ENCODE measurements at places on chromosomes 3 and 15. TPM values are rescaled to one million over a fixed set of nuclear protein-coding genes. Genes with fewer than 3 reads are reported as not detected.
A peak's percentile ranks its signal among the peaks of the same experiment; 100 is the strongest.

GRCh38 chr3:166455744-166456143 is 618.5 kb upstream of the BCHE start:
- no peak for DNase-seq
- no peak overlapping the region for H3K27ac ChIP-seq
- H3K36me3 ChIP-seq = no peaks in the 10 kb centered on the region

DNA sequence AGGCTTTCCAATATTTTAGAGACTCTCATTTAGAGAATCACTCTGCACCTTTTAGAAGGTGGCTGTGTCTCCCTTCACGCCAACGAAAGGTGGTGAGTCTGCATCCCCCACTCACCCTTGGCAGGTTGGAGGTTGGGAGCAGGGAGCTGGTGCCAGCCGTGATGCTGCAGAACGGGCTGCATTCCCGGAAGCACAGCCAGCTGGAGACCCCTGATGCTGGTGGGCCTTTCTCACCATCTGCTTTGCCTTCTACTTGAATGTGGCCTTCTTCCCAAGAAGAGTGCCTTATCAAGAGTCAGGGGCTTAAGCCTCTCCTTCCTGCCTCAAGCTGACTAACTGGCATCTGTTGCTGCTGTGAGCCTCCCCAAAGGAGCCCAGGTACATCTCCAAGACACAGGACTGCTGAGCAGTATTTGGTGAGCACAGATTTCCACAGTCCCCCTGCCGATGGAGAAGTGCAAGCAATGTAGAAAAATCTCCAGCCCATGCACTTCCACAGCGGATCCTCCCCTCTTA is 17.7 kb upstream of the HEG1 start:
- DNase-seq = no peak
- H3K27ac ChIP-seq = peak overlapping the region; percentile 72
- peaks cover 86% of the 10 kb centered on the region for H3K4me1 ChIP-seq
- peaks cover 37% of the 10 kb centered on the region for H3K36me3 ChIP-seq
- H3K4me3 ChIP-seq = no peak overlapping the region

GNAT1 gene
- total RNA-seq = not detected

- no peaks in the 10 kb centered on the region for H3K36me3 ChIP-seq
- DNase-seq = no peak
- H3K27ac ChIP-seq = no peak within 1 kb of the TSS
- H3K27me3 ChIP-seq = no peaks in the 10 kb centered on the region
- H3K4me1 ChIP-seq = no peaks in the 10 kb centered on the region
Measured at GRCh38 chr3:39467394-39468107, at the start of gene MOBP. TSS of gene MOBP (plus strand) at chr3:39467680. CDS start at chr3:39502070, 34,390 bp downstream.

DNA sequence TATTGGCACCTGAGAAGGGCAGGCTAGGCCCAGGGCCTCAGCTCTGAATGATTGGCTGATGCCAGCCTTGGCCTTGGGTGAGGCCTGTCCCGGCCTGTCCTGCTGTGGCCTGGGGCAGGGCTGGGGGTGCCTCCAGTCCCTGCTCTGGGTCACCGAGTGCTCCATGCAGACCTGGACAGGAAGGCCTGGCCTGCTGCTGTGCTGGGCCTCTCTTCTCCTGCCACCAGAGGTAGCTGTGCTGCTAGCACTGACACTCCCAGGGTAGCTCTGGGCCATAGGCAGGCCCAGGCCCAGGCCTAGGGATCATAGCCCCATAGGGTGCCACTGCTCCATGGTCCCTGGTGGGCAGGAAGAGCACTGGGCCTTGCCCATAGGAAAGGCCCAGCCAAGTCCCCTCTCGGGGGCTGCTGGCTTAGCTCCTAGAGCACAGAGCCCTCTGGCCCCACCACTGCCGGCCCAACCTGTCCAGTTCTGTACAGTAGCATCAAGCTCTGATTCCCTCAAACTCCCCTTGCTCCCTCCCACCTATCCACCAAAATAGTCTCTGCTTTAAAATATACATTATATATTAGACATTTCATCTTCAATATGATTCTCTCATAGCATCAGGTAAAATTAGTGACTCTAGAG is 18.2 kb downstream of the ABTB1 start:
- peaks cover 57% of the 10 kb centered on the region for H3K36me3 ChIP-seq
- peaks cover 51% of the 10 kb centered on the region for H3K4me1 ChIP-seq
- DNase-seq = peak; percentile 71
- H3K27me3 ChIP-seq = no peaks in the 10 kb centered on the region

ENTPD3 gene
- not detected for total RNA-seq

DNA sequence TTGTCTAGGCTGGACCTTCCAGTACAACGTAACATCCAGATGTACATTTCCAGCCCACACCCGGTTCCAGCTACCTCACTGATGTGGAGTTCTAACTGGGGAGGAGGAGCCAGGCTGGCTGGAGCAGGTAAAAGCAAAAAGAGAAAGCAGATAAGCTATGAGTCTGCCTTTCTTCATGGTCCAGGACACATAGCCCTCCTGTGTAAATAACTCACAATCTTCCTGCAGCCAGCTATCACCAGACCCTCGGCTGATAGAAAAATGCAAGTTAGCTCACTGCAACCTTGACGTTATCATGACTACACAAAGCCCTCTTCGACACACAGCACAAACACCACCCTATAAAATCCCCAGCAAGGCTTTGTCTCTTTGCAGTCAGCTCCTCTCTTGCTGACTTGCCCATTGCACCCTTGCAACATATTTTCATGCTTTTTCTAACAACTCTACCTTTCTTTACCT is 20.5 kb upstream of the ELP6 start:
- H3K4me1 ChIP-seq = 0 out of 2 replicates have a peak, but pooled peaks cover 4% of the 10 kb centered on the region
- H3K36me3 ChIP-seq = no peaks in the 10 kb centered on the region
- H3K4me3 ChIP-seq = no peak overlapping the region

GRCh38 chr3:135809021-135809634 is 156.4 kb upstream of the PPP2R3A start:
- H3K36me3 ChIP-seq = no peaks in the 10 kb centered on the region
- H3K27me3 ChIP-seq = no peaks in the 10 kb centered on the region
- H3K27ac ChIP-seq = no peak overlapping the region
- DNase-seq = no peak
- no peak overlapping the region for H3K4me3 ChIP-seq
- H3K4me1 ChIP-seq = no peaks in the 10 kb centered on the region

All from Karpas-422 (cell line).